ENCODE measurements at places on chromosomes 16 and 17. TPM values are rescaled to one million over a fixed set of nuclear protein-coding genes. Genes with fewer than 3 reads are reported as not detected.

The PDIA2 gene
- total RNA-seq, result 0.51 TPM

The C16orf96 gene
- not detected for total RNA-seq

The NEK8 gene
- total RNA-seq, result 2.7 TPM

The PGP gene
- total RNA-seq, result 12.8 TPM

The TOM1L2 gene
- total RNA-seq, result 33.6 TPM

The ZP2 gene
- not detected for total RNA-seq
